ENCODE measurements at places on chromosomes 6 and 20. TPM values are rescaled to one million over a fixed set of nuclear protein-coding genes. Genes with fewer than 3 reads are reported as not detected.

CTAGE9 gene
- total RNA-seq: not detected

PNLDC1 gene
- total RNA-seq: 0.49 TPM

TREM1 gene
- not detected for total RNA-seq

GABBR1 gene
- 79.7 TPM for total RNA-seq

SLC17A3 gene
- total RNA-seq: not detected

SOX18 gene
- not detected for total RNA-seq

UNC5CL gene
- total RNA-seq: 1.6 TPM

SLC4A11 gene
- total RNA-seq: 0.55 TPM

EEF1A1 gene
- 11,975 TPM for total RNA-seq

NELFCD gene
- total RNA-seq: 117 TPM

VNN1 gene
- not detected for total RNA-seq

CRISP3 gene
- total RNA-seq: not detected

CUTA gene
- total RNA-seq: 319 TPM

TSPO2 gene
- not detected for total RNA-seq

IYD gene
- total RNA-seq: not detected

ISM1 gene
- 0.33 TPM for total RNA-seq

COL9A1 gene
- 30.8 TPM for total RNA-seq

PTK6 gene
- not detected for total RNA-seq

YWHAB gene
- total RNA-seq: 172 TPM

LST1 gene
- total RNA-seq: not detected

SLC29A1 gene
- 54.8 TPM for total RNA-seq

TRIM10 gene
- total RNA-seq: not detected

SLC17A5 gene
- total RNA-seq: 10.8 TPM

SERINC1 gene
- total RNA-seq: 51.3 TPM

KIF25 gene
- total RNA-seq: 0.72 TPM

SPINT3 gene
- not detected for total RNA-seq

TTK gene
- 45.5 TPM for total RNA-seq

ARID1B gene
- total RNA-seq: 102 TPM

ME1 gene
- 4.4 TPM for total RNA-seq

NKAPL gene
- total RNA-seq: not detected

TGM3 gene
- total RNA-seq: 0.43 TPM

SLC16A10 gene
- total RNA-seq: 6.2 TPM

ADGRF5 gene
- not detected for total RNA-seq

RALY gene
- total RNA-seq: 313 TPM

FOXA2 gene
- 0.09 TPM for total RNA-seq

TAGAP gene
- not detected for total RNA-seq

LYRM2 gene
- 53.0 TPM for total RNA-seq

CCND3 gene
- total RNA-seq: 24.4 TPM

AVP gene
- not detected for total RNA-seq

SEC63 gene
- 114 TPM for total RNA-seq

ANKRD6 gene
- 20.5 TPM for total RNA-seq

SLC22A16 gene
- not detected for total RNA-seq

RNF144B gene
- total RNA-seq: 0.59 TPM

PYGB gene
- 77.1 TPM for total RNA-seq

PLA2G7 gene
- 0.26 TPM for total RNA-seq

POM121L2 gene
- total RNA-seq: not detected

FRK gene
- total RNA-seq: 0.11 TPM

TXLNB gene
- 0.61 TPM for total RNA-seq

BHLHE23 gene
- total RNA-seq: not detected

AK9 gene
- 6.0 TPM for total RNA-seq

MICB gene
- total RNA-seq: not detected

HAO1 gene
- not detected for total RNA-seq

BTN1A1 gene
- not detected for total RNA-seq

CALHM6 gene
- total RNA-seq: 4.6 TPM

SAMD10 gene
- total RNA-seq: 8.0 TPM

Measured in neural crest cell (in vitro differentiated cells).